ENCODE measurements at places on chromosomes 2 and 18.
A peak's percentile ranks its signal among the peaks of the same experiment; 100 is the strongest.

DNA sequence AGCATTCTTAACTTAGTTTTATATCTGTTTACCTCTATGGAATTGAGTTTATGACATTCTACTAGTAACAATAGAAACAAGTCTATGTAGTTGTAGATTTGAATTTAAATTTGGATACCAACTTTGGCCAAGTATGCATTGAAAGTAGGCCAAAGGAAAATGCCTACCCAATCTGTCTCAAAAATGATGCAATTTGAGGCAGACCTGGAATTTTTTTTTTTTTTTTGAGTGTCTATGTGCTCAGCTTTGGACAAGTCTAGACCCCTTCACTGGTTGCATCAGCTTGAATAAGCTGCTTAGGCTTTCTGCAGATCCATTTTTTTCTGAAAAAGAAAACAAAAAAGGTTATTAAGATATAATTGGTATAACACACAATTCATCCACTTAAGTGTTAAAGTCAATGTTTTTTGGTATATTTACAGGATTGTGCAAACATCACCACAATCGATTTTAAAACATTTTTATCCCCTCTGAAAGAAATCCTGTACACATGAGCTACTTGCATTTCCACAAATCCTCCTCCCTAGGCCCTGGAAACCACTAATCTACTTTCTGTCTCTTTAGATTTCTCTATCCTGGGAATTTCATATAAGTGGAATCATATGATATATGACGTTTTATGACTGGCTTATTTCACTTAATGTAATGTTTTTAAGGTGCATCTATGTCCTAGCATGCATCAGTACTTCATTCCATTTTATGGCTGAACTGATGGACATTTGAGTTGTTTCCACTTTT, 185.1 kb upstream of the CCDC68 start:
- no peak for DNase-seq

GRCh38 chr2:98828793-98829371, 98.0 kb upstream of the MGAT4A start:
- no peak for DNase-seq

GRCh38 chr2:207995887-207996286, 29.4 kb downstream of the PLEKHM3 start:
- DNase-seq = no peak

- DNase-seq = no peak
Measured at GRCh38 chr2:170818036-170818751, 1.5 kb downstream of the GAD1 start.

- no peak for DNase-seq
Measured at GRCh38 chr18:55149994-55150393, 190.7 kb upstream of the CCDC68 start.

DNA sequence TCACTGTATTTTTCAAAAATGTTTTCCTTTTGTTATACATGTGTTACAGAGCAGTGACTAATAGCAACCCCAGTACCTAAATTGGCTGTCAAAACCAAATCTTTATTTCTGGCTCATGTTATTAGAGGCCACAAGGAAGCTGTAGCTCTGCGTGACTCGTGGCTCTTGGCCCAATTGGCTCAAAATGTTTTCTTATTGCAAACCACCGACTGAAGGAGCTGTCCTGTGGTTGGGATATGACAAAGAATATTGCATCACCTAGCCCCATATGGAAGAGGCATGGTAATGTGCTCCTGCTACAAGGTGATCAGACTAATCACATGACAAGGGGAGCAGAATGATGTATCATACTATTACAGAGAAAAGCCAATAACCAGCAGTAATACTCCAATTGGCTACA, 1058.5 kb downstream of the CBLN2 start:
- no peak for DNase-seq

DNA sequence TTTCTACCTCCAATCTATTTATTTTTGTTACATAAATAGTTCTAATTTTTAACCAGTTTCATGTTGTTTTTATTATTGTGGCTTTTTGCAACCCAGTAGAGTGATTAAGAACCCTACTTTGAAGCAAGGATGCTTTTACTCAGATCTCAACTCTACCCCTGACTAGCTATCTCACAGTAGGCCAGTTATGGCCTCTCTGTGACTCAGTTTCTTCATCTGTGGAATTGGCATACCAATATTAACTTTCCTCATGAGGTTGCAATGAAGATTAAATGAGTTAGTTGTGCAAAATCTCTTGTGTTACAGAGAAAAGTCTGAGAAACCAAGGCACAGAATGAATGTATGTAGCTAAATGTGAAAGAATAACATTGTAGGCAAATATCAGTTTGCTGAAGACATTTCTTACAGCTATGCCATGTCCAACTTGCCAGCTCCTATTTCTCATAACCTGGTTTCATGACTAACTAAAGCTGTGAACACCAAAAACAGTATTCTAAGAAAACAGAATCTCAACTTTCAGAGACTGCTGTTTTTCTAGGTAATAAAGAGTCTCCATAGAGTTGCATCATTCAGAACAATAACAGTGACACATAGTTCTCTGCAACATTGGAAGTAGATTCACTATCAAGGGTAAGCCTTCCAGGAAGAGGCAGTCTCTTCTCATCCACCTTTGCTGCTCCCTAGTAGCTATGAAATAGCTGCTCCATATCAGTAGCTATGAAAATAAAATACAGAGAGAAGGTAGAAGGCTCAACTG, 33.2 kb upstream of the CYTIP start:
- DNase-seq = peak; percentile 87

DNA sequence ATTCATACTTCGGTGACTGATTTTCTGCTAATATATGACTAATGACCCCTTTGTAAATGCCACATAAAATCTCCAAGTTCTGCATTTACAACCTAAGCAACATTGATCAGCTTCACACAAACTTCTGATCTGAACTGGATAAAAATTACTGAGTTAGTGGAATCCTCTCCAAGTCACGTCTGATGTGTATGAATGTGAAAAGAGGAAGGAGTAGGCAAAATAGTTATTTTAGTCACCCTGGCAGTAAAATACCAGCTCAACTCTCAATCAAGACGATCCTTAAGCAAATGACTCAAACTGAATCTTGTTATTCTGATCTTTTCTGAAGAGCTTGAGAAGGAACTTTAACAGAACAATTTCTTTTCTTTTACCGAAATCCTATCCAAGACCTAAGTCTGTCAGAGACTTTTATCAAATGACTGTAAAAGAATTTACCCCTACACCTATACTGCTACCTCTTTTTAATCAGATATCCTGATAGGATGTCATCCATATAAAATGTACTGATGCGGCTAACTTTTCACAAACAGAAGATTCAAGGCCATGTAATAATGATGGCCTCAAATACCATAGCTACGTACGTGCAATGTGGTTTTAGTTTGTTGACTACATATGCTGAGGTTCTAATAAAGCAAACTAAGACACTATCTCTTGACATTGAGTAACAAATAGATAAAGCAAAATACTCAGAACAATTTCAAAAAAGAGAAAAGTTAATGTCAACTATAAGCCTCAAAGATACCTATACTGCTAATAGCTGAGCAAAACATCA, 23.7 kb downstream of the CUL3 start:
- peak; percentile 48 for DNase-seq

- no peak for DNase-seq
Measured at GRCh38 chr2:66604326-66604725, 169.4 kb downstream of the MEIS1 start.
